ENCODE measurements at places on chromosomes 2 and 18. TPM values are rescaled to one million over a fixed set of nuclear protein-coding genes. Genes with fewer than 3 reads are reported as not detected.

SERPINB10 gene
- total RNA-seq, result not detected

RIT2 gene
- total RNA-seq, result not detected

DNA sequence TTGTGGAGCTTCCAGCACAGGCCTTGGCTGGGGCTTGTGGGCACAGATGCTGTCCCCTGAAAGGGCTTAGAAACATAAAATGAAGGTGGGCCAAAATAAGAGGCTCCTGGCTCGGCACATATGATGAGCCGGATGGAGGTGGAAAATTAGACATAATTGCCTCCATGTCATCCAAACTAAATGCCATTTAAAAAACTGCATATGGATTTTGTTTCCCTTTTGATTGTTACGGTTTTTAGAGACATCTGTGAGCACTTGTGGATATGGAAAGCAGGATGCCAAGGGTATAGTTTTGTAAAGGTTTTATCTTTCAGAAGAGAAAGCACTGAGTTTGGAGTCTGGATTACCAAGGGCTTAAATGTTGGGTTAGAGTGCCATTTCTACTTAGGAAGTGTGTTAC, 498.3 kb downstream of the RIT2 start:
- no peak for DNase-seq

GTF2A1L gene
- total RNA-seq, result 4.7 TPM

LIPG gene
- 0.86 TPM for total RNA-seq

DNA sequence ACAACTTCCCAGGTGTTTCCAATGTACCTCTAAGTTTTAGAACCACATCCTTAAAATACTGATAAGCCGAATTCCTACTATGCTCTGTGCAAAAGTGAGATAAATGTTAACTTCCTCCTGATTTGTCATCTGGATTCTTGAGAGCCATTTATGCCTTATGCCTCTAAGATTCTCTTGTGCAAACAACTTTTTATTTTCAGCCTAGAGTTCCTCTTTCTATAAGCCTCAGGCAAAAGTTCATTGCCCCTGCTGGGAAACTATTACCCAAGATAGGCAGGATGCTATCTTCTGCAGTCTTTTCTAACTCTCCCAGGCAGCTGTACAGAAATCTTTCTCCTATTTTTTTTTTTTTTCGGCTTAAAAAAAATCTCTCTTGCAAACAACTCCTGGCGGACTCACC, 216.1 kb downstream of the KCNJ3 start:
- no peak for DNase-seq

WNT10A gene
- total RNA-seq, result not detected

DNA sequence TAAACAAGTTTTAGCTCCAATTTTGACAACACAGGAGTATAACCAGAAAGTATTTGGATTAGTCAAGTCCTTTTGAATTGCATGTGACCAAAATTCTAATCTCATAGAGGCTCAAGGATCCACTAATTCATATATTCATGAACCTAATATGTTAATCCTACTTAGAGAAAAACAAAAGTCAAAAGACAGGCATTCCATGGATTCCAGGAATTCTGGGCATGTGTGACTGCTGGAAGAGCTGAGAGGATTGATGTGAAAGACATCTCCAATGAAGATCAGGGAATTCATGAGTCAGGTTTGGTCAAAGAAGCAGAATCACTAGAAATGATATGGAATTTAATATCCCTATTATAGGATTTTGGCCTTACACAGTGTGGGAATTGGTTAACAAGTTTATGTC, 1494.6 kb upstream of the DDX18 start:
- no peak for DNase-seq

- no peak for DNase-seq
Observed at GRCh38 chr2:182891611-182892010, 25.2 kb upstream of the FRZB start.

EPB41L5 gene
- 9.7 TPM for total RNA-seq

HOXD3 gene
- 14.5 TPM for total RNA-seq

Data from fibroblast of villous mesenchyme (primary cell).